Activated T-cell treated with anti-CD3 and anti-CD28 coated beads, Interleukin-2, amount 50 U/mL, for 1 hour (primary cell): ENCODE measurements at places on chromosomes 7 and 10.

DNA sequence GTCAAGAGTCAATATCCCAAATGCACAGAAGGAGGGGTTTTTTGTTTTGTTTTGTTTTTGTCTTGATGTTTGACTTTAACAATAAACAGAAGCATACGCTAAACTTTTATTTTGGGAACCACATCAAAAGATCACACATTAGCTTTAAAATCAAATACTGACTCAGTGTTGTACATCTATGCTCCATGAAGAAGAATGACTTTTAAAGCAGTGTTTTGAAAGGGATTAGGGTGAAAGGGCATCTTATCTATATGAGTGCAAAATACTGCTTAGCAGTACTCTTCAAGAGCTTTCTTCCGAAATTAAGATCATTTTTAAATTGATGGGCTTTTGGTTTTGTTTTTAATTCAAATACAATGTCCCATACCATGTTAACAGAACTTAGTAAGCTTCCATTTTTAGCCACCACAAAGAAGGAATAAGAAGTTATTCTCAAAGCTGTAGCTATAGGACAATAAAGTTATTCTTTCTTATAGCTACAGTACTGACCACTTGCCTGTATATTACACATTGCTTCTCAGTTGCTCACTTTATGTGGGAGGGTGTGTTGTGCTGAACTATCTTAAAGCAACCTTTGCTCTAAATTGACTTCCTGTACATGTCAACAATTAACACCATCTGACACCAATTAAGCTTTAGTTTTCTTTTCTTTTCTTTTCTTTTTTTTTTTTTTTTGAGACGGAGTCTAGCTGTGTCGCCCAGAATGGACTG, 144.3 kb upstream of the KAT6B start:
- DNase-seq = no peak

GRCh38 chr7:48416327-48416908, 245.2 kb downstream of the ABCA13 start:
- DNase-seq = no peak

GRCh38 chr7:21771906-21772610, 173.6 kb downstream of the CDCA7L start:
- no peak for DNase-seq

- DNase-seq = no peak
These were observed 190.5 kb upstream of the NRP1 start for GRCh38 chr10:33524966-33525365.

GRCh38 chr7:102819151-102819550, 70.4 kb downstream of the FAM185A start:
- DNase-seq = no peak

DNA sequence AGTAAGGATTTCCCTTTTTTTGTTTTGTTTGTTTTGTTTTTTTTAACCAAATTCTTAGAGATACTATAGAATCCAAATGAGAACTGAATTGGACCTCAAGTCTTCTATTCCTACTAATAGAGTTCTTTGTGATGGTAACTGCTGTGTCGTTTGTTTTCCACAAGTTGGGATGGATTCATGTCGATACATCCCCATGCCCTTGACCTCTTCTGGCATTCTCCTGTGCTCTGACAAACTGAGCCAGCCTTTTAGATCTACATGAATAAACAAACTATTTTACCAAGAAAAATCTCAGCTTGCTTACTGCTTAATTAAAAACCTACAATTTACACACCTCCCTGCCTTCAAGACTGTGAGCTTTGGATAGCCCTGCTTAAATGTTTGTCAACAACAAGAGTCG, 3.9 kb downstream of the ZNF22 start:
- DNase-seq = no peak

DNA sequence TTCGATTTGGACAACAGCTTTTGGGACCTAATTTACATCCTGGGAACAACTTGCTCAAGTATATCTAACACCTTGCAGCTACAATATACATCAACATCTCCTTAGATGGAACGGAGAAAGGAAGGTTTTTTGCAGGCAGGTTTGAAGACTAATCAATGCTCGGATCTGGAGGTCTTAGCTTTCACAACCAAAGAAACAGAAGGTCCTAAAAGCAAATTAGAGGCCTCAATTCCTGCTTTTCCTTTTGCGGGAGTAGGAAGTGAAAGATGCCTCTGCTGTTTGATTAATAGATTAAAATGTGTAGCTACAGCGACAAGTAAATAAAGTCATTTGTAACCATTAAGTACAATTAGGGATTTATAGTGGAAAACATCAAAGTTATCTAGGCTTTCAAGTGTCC, 3.7 kb upstream of the SP8 start:
- no peak for DNase-seq

DNA sequence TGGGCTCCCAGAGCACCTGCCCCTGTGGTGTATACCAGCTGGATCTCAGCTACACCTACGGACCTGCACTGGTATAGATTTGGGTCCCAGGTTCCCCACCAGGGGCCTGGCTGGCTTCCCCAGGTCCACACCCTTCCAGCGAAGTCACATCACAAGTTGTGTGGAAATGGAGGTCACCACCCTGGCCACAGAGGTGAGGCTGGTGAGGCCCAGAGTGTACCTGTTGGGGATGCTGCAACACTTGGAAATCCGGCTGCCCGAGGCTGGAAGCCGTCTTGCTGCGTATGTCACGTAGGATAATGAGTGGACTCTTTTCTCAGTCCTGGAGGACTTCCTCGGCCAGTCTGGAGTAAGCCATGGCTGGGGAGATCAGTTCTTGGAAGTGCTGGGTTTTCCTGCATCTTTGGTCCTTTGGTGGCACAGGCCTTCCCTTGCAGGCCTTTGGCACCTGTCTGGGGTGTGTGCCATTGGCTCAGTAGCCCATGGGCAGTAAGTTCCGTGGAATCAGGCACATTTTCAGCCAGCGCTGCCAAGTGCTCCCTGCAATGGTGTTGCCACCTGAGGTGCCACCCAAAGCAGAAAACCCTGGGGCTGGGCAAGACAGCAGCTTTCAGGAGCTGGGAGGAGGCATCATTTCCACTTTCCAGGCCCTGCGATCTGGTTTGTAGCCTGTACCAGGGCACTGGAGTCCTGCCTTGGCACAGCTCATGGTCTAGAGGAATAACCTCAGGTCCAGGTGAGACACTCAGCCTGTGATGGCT, 97.9 kb downstream of the LHPP start:
- DNase-seq = no peak

- DNase-seq = no peak
These were observed 76.6 kb downstream of the DNAJC1 start for GRCh38 chr10:21926949-21927348.

DNA sequence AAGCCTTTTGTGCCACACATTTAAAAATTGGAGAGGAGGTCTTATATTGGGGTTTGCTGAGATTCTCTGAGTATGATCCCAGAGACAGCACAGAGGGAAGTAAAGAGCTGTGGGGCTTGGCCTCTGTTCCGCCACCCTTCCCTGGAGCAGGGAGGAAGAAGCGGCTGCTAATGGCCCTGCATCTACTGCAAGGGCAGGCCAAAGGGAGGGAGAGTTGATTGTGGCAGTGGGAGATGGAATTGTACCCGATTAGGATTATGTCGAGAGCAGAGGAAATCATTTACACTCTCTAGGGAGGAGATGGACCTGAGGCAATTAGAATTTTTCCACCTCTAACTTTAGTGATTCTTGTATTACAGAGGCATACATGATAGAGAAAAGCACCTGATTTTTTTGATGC, 28.8 kb downstream of the CYP17A1 start:
- no peak for DNase-seq

DNA sequence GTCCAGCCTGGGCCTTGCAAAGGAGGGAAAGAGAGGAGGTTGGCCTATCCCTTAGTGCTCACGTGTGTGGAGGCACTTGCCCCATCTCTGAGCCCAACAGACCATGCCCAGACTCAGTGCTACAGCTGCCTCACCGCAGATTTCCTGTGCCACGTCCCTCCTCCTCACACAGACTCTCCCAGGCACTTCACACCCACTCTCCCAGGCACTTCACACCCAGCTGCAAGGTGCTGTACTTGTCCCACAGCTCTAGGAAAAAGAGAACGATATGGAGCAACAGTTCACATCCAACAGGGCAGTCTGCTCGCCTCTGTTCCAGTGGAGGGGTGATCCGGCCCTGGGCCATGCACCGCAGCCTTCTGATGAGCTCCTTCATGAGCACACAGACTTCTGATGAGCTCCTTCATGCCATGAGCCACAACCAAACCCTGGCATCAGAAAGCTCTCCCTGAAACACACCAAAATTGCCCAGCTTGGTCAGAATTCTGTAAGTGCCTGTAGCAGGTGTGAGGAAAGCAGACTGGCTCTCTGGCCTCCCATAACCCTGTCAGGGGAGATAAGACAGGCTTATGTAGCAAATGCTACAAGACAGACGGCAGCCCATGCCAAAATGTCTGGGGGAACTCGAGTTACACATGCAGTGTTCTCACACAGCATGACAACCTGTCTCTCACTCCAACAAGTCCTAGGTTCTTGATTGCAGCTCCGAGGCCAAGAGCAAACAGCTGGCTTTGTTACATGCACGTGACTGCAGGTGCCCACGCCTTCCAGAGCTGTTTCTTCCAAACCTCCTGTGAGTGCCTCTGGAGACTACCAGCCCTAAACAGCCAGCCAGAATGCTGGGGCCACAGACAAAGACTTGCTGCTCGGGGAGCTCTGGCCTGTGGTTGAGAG, 348.5 kb downstream of the GRID1 start:
- DNase-seq = no peak

DNA sequence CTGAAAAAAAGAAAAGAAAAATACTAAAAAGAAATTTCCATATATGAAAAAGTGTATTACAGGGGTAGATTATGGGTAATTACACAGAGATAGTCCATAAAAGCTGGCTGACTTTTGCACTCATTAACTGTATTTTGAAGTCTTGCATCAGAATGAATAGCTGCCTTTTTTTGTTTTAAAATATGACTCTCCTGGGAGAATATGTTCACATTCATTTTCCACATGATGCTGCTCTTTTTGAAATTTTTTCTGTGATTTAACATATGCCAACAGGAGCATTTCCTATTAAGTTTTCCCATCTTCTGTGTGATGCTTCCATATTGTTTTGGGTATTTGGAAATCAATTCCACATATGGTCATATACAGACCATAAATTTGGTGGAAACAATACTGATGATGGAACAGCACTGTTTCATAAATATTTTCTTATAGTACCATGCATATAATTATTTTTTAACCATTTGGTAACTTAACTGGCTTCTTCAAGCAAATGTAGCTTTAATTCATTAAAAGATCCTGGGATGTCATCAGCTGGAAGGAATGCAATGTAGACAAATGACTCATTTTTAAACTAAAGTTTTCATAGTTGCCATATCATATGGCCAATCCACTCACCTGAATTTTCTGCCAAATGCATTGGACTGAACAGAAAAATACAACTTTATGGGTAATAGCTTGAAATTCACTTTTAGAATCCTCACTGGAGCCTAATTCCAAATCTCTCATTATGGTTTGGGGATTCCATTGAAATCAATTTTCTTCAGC, 313.9 kb upstream of the GLI3 start:
- DNase-seq = no peak

GRCh38 chr7:101814991-101815825, 2.2 kb upstream of the CUX1 start:
- peak; percentile 80 for DNase-seq
